CD4-positive, alpha-beta T cell treated with Interleukin-4 for 4 hours (primary cell): ENCODE measurements at places on chromosomes 12 and 14.
A peak's percentile ranks its signal among the peaks of the same experiment; 100 is the strongest.

GRCh38 chr12:6691473-6691872 lies 2.3 kb upstream of the ZNF384 start:
- no peak for DNase-seq

DNA sequence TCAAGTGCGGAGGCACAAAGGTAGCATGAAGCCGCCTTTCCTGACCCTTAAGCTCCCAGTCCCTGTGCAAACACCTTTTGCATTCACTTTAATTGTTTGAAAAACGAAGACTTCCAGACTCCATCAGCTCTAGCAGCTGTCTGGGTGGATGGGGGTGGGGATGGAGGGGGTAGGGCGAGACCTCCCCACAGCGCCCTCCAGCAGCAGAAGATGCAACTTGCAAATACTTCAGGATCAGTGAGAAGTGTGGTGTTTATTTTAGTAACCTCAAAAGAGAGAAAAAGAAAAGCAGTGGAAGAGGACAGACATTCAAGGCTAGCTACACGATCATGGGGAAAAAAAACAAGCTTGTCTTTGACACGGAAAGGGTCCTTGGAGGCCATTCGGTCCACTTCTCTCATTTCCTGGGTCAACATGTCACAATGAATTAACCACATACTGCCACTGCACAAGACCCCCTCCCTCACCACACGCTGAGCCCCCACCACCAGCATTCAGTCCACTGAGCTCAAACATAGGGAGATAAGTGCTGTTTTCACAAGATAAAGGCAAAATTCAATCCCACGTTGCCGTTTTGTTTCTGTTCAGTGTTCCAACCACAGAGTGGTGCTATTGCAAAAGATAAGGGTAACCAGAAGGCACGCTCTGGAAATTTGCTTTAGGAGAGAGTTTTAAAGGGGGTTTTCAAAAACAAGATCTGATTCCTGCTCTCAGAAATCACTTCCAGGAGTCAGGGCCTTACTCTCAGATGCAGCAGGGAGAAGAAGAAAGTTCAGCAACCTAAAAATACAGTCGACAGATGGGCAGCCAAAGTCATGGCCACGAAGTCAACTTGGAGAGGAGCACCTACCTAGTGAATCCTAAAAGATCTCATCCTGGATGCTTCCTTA lies 3.3 kb upstream of the NTF3 start:
- DNase-seq, result no peak

DNA sequence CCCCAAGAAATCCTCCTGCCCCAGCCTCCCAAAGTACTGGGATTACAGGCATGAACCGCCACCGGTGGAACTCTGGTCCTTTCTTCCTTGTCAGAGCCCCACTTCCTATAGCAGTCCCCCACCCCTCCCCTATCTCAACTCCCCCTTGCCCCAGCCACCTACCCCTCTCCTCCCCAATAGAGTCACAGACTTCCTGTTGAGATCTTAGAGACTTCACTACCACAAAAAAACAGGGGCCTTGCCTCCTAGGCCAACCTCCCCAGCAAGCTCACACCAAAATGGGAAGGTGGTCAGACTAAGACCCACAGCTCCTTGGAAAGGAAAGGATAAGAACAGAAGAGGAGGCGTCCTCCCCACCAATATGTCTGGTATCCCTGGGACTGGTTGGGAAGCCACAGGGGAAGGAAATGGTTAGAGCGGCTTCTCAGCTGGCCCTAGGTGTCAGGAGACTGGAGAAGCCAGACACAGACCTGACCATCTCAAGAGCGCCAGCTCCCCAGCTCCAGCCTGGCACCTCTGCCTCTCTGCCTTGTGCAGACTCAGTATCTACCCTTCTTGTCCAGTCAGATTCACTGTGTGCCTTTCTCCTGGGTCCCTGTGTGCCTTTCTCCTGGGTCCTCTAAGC lies 8.5 kb downstream of the ITGB7 start:
- DNase-seq, result peak; percentile 32

- no peak for DNase-seq
These were observed 42.8 kb downstream of the BICD1 start for GRCh38 chr12:32149489-32149888.

GRCh38 chr12:67788118-67788517 lies 139.6 kb downstream of the DYRK2 start:
- DNase-seq, result no peak

- DNase-seq, result no peak
These were observed 36.0 kb downstream of the BTG1 start for GRCh38 chr12:92109613-92110012.

DNA sequence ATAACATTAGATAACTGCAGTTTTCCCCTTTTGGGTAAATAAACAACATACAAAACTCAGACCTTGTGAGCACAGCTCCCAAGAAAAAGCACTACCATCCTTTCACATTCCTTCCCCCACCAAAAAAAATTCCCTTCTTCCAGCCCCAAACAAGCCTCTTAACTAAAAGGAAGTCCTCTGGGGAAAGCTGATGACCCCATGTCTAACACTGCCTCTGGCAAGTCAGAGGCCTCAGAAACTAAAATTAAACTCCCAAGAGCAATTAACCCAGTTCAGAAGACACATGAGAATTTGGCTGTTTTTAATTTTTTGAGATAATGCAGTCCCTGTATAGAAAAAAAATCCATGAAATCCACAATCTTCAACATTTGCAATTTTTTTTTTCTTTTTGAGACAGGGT lies 127.7 kb downstream of the SPTSSA start:
- no peak for DNase-seq

- no peak for DNase-seq
These were observed 175.7 kb upstream of the EGLN3 start for GRCh38 chr14:34126586-34126985.
